ENCODE measurements at places on chromosomes 1 and 21.

DNA sequence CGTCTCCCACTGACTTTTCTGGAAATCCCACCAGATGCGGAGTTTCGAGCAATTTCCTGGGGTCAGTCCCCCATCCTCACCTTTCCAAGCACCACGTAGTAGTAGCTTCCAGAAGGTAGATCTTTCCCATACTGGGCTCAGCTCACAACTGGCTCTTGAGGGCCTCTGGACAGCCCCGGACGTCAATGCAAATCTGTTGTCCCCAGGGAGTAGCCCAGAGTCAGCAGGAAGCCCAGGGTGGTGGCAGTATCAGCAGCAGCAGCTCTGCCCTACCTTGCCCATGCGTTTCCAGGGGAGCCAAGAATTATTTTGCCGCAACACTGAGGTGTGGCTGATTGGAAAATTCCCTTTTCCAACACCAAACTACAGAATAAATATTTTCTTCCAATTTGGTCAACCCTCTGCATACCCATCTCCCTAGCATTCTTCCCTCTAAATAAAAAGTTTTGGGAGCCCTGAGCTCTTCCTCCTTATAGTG is 70.3 kb downstream of the CD46 start:
- no peak for DNase-seq

GRCh38 chr21:35169574-35169973 is 120.5 kb upstream of the RUNX1 start:
- DNase-seq: no peak

DNA sequence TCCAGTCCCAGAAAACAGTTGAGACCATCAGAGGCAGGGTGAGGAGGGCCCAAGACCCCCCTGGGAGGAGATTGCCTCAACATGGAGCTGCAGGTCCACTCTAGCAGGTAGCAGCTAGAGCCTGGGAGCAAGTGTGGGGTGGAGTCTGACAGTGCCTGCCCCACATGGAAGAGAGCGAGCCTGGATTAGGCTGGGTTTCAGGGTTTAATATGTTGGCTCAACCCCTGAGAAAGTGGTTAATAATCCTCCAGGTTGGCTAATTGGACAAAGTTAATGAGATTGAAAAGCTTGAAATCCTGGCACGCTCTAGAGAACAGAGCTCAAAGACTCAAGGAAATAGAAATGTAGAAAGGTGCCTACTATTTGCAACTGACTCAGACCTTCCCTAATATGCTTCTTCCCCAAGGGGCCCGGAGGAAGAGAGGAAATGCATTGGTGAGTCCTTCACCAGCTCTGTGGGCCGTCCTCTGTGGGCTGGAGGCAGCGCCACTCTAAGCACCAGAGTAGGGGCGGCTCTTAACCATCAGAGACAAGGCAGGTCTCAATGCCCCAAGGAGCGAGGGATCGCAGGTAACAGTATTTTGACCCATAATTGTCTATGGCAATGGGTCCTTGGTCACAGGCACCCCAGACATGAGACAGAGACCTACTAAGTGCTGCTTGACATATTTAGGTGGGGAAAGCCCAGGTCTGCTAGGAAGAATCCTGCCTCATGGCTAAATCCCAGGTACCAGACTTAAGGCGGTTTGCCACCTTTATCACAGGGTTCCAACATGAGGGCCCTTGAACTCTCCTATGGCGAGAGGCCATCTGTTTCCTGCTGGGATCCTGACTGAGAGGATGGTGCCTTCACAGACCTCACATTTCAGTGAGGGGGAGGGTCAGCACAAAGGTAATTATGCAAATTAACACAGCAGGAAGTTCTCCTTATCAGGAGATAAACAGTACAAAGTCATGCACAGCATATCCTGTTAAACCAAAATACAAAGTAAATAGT is 33.8 kb downstream of the RSPH1 start:
- DNase-seq: peak; percentile 63

DNA sequence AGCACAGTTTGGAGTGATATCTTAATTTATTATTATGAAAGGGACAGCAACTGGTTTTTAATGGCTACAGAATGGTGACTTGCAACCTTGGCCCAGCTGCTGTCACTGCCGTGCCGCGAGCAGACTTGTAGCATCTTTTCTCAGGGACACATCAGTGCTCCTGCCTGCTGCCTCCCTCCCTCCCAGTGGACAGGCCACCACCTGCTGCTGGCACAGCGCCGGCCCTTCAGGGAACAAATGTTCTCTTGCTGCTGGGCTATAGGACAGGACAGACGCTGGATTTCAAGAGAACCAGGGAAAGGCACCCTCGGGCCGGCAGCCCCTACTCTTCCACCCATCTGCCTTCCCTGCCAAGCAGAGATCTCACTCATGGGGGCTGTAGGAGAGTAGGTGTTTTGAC is 413.8 kb upstream of the NFIA start:
- no peak for DNase-seq

GRCh38 chr1:210685295-210685650 is 356.6 kb downstream of the HHAT start:
- no peak for DNase-seq

- no peak for DNase-seq
Measured at GRCh38 chr1:116762781-116763115, 8.5 kb downstream of the CD2 start.

DNA sequence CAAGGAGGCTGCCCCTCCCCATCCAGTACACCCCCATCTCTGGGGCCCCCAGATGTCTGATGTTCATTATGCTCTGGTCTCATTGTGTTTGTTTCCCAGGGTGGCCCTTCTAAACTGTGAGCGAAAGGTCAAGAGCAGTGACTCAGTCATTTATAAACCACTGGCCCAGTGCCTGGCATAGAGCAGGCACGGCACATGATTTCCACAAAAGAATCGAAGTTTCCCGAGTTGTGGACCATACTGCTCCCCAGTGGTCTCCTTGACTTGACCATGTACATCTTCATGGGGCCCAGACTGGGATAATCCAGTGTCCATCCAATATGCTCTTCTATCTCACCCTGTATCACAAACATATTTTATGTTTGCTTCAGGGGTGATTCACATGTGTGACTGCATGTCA is 153.3 kb downstream of the NR5A2 start:
- no peak for DNase-seq

All from NCI-H1436 treated with DMSO at 0.1 percent for 48 hours (cell line).